Nasal cavity respiratory epithelium epithelial cell of viscerocranial mucosa (primary cell): ENCODE measurements at places on chromosomes 3 and 15. TPM values are rescaled to one million over a fixed set of nuclear protein-coding genes. Genes with fewer than 3 reads are reported as not detected.

The LYZL4 gene
- total RNA-seq = not detected in 2 replicates

The PRSS50 gene
- total RNA-seq = under 0.01 TPM in 1 of 2 replicates, not detected in the other

The MYH15 gene
- total RNA-seq = under 0.01 and 0.07 TPM in 2 replicates

The DAPK2 gene
- 2.1 and 3.9 TPM in 2 replicates for total RNA-seq

The LNP1 gene
- 1.00 and 1.4 TPM in 2 replicates for total RNA-seq

The SMAD6 gene
- under 0.01 and 0.64 TPM in 2 replicates for total RNA-seq

The SNTN gene
- not detected in 2 replicates for total RNA-seq

The ATP13A5 gene
- total RNA-seq = 0.07 TPM in 1 of 2 replicates, not detected in the other

The MRPL46 gene
- 16.7 and 18.5 TPM in 2 replicates for total RNA-seq

The CAMKV gene
- total RNA-seq = not detected in 2 replicates

The C2CD4A gene
- 0.34 and 3.0 TPM in 2 replicates for total RNA-seq

The CRABP1 gene
- not detected in 2 replicates for total RNA-seq
